ENCODE measurements at places on chromosomes 1 and 21.

DNA sequence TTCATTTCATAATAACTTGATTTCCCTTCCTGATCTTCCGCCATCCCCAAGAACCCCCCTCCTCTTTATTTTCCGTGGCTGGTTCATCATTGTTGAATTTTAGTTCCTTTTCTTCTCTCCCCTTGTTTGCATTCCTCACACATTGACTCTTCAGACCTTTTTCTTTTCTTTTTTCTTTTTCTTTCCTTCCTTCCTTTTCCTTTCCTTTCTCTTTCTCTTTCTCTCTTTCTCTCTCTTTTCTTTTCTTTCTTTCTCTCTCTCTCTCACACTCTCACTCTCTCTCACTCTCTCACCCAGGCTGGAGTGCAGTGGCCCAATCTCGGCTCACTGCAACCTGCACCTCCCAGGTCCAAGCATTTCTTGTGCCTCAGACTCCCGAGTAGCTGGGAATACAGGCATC lies 231.3 kb downstream of the FMN2 start:
- peaks cover 14% of the 10 kb centered on the region for H3K27me3 ChIP-seq
- H3K36me3 ChIP-seq: no peaks in the 10 kb centered on the region
- H3K27ac ChIP-seq: no peak overlapping the region
- H3K4me3 ChIP-seq: no peak overlapping the region

- H3K4me3 ChIP-seq: peak overlapping the region; percentile 79
- H3K27me3 ChIP-seq: no peaks in the 10 kb centered on the region
- H3K4me1 ChIP-seq: peaks cover 50% of the 10 kb centered on the region
- no peak for DNase-seq
Observed at GRCh38 chr1:167488786-167489185, 29.5 kb downstream of the CD247 start.

- no peaks in the 10 kb centered on the region for H3K36me3 ChIP-seq
- peaks cover 14% of the 10 kb centered on the region for H3K27me3 ChIP-seq
- H3K27ac ChIP-seq: no peak overlapping the region
Observed at GRCh38 chr1:220915954-220916353, 36.7 kb downstream of the HLX start.

DNA sequence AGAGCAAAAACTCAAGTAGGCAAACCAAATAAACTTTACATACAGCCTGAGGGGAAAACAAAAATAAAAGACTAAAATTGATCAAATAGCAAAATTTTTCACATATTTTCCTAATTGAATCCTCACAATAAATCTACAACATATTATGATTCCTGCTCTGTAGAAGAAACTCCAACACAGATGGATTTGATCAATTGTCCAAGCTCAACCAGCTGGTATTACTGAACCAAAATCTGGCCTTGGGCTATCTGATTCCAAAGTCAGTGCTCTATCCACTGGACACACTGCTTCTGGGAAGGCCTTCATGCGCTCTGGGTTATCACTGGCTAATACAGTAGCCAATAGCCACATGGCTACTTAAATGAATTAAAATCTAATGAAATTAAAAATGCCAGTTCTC lies 39.3 kb downstream of the PCNX2 start:
- H3K36me3 ChIP-seq: peaks cover 37% of the 10 kb centered on the region
- no peak for DNase-seq
- H3K4me3 ChIP-seq: no peak overlapping the region
- H3K4me1 ChIP-seq: no peaks in the 10 kb centered on the region
- no peaks in the 10 kb centered on the region for H3K27me3 ChIP-seq

- no peak for DNase-seq
- no peak overlapping the region for H3K4me3 ChIP-seq
- no peak overlapping the region for H3K27ac ChIP-seq
- H3K27me3 ChIP-seq: peaks cover 9% of the 10 kb centered on the region
- no peaks in the 10 kb centered on the region for H3K4me1 ChIP-seq
Observed at GRCh38 chr1:157577420-157577819, 20.5 kb downstream of the FCRL4 start.

DNA sequence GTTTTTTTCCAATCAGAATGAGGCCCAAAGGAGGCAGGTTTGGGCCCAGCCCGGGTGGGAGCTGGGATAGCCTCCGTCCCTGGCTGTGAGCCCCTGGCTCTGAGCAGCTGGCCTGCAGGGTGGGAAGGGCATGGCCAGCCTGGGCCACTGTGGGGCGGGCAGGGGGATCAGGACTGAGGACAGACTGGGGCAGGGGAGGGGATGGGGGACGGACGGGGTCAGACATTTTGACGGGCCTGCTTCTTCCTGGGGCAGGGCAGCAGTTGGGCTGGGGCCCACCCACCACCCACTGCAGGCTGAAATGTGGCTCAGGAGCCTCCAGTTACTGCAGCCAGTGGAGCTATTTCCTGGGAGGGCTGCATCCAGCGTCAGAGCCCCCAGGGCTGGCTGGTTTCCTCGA lies 2.5 kb upstream of the SLC6A9 start:
- H3K27ac ChIP-seq: no peak overlapping the region
- H3K36me3 ChIP-seq: no peaks in the 10 kb centered on the region
- peaks cover 15% of the 10 kb centered on the region for H3K4me1 ChIP-seq

DNA sequence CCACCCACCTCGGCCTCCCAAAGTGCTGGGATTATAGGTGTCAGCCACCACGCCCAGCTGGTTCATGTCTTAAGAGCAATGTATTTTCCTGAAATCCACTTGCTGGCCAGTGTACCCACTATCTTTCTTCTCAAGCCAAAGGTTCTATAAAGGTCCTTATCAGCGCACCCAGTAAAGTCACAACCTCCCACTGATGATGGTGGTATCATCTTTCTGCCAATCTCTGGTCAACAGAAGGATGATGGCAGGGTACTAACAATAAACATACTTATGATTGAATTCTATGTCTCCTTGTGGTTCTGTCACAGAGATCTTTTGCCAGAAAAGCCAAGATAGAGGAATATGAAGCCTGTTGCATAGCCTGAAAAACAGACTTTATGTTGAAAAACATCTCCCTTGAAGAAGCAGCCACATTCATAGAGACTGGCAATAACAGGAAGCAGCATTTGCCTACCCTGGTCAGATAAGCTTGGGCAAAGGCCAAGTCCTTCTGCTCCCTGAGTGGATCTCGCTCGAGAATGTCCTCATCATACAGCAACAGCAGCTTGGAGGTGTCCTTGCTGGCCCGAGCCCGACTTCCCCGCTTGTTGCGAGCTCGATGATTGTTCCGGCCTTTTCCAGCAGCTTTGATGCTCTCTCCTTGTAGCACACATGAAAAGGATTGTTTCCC lies 73.0 kb downstream of the DAP3 start:
- no peak for DNase-seq
- H3K4me3 ChIP-seq: no peak overlapping the region
- peak overlapping the region; percentile 21 for H3K27ac ChIP-seq
- H3K27me3 ChIP-seq: no peaks in the 10 kb centered on the region
- peaks cover 86% of the 10 kb centered on the region for H3K36me3 ChIP-seq

DNA sequence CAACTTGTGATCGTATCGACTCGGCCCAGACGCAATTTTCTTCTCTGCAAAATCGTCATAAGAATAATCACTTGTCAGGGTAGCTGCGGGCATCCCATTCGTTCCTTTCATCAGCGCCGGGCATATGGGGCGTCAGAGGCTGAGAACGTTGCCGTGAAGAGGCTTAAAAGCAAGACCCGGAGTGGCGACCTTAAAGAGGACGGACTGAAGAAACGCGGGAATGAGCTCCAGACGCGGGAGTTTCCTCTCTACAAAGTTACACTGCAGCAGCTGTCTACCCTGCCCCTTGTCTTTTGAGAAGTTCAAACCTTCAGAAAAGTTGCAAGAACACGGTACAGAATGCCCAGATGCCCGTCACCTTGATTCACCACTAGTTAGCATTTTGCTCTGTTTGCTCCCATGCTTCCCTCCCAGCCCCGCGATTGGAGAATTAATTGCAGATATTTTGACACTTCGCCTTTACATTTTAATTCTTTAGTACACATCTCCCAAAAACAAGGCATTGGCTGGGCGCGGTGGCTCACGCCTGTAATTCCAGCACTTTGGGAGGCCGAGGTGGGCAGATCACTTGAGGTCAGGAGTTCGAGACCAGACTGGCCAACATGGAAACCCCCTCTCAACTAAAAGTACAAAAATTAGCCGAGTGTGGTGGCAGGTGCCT lies 967 bp downstream of the CENPS start:
- H3K4me1 ChIP-seq: peaks cover 7% of the 10 kb centered on the region
- H3K27me3 ChIP-seq: no peaks in the 10 kb centered on the region
- H3K4me3 ChIP-seq: peak overlapping the region; percentile 86
- no peaks in the 10 kb centered on the region for H3K36me3 ChIP-seq
- DNase-seq: no peak

DNA sequence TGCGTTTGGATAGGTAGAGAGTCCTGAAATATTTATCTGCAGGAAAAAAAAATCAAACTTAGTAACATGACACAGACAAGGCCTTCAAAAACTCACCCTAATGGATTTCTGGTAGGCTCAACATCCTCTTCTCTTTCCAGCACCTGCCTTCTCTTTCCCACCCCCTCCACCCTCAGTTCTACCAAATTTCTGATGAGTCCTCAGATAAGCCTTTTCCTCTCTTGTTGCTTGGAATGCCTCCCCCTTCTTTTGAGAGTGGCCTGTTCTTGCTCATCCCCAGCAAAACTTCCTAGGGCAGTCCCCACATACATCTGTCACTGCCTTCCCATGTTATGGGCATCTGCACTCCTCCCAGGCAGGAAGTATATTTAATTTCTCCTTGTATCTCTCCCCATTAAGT lies 7.6 kb upstream of the LBR start:
- no peaks in the 10 kb centered on the region for H3K27me3 ChIP-seq
- no peak for DNase-seq
- no peak overlapping the region for H3K4me3 ChIP-seq
- no peaks in the 10 kb centered on the region for H3K4me1 ChIP-seq

- no peak for DNase-seq
- H3K27ac ChIP-seq: no peak overlapping the region
Observed at GRCh38 chr1:75588779-75589475, 22.0 kb downstream of the SLC44A5 start.

- no peaks in the 10 kb centered on the region for H3K27me3 ChIP-seq
- H3K4me3 ChIP-seq: no peak overlapping the region
- no peaks in the 10 kb centered on the region for H3K36me3 ChIP-seq
- H3K4me1 ChIP-seq: no peaks in the 10 kb centered on the region
- DNase-seq: no peak
Observed at GRCh38 chr21:40299451-40299850, 432.2 kb downstream of the PCP4 start.

- H3K36me3 ChIP-seq: peaks cover 24% of the 10 kb centered on the region
- DNase-seq: no peak
- H3K27ac ChIP-seq: no peak overlapping the region
- H3K4me1 ChIP-seq: peaks cover 37% of the 10 kb centered on the region
- H3K4me3 ChIP-seq: no peak overlapping the region
Observed at GRCh38 chr1:161966067-161966466, 57.6 kb downstream of the OLFML2B start.

GRCh38 chr1:169102567-169102966 lies 3.9 kb upstream of the ATP1B1 start:
- DNase-seq: no peak
- H3K36me3 ChIP-seq: no peaks in the 10 kb centered on the region
- peaks cover 19% of the 10 kb centered on the region for H3K4me1 ChIP-seq
- peaks cover 6% of the 10 kb centered on the region for H3K27me3 ChIP-seq
- no peak overlapping the region for H3K27ac ChIP-seq

- no peak overlapping the region for H3K4me3 ChIP-seq
- peak overlapping the region; percentile 48 for H3K27ac ChIP-seq
Observed at GRCh38 chr1:6351480-6352137, 42.0 kb downstream of the ACOT7 start.

DNA sequence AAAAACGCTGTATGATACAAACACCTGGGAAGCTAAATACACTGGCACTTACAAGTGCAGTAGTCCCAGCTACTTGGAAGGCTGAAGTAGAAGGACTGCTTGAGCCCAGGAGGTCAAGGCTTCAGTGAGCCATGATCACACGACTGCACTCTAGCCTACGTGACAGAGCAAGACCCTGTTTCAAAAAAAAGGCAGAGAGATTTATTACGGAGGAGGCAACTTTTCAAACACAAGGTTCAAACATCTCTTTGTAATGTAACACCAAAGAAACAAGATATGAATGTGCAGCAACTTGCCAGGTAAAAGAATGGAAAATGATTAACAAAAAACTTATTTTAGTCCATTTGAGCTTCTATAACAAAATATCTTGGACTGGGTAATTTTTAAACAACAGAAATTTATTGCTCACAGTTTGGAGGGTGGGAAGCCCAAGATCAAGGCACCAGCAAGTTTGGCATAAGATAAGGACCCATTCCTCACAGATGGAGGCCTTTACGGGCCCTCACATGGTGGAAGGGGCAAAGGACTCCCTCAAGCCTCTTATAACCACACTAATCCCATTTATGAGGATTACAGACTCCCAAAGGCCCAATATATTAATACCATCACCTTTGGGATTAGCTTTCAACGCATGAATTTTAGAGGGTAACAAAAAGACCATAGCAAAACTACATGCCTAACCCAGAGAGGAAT lies 73.3 kb downstream of the EVI5 start:
- no peaks in the 10 kb centered on the region for H3K36me3 ChIP-seq
- peaks cover 17% of the 10 kb centered on the region for H3K27me3 ChIP-seq
- DNase-seq: no peak
- no peak overlapping the region for H3K27ac ChIP-seq

Data from naive thymus-derived CD8-positive, alpha-beta T cell (primary cell).